ENCODE measurements at places on chromosomes 13 and 19. TPM values are rescaled to one million over a fixed set of nuclear protein-coding genes. Genes with fewer than 3 reads are reported as not detected.

The FFAR3 gene
- 2.7 TPM for polyA plus RNA-seq

The ETV2 gene
- 1.5 TPM for polyA plus RNA-seq

The LGALS14 gene
- not detected for polyA plus RNA-seq

The KLK6 gene
- polyA plus RNA-seq: not detected

The PSG11 gene
- not detected for polyA plus RNA-seq

The METTL21C gene
- not detected for polyA plus RNA-seq

The CACNA1A gene
- polyA plus RNA-seq: 20.4 TPM

The NLRP11 gene
- polyA plus RNA-seq: 0.09 TPM

The PSG1 gene
- not detected for polyA plus RNA-seq

The DENND1C gene
- polyA plus RNA-seq: 2.8 TPM

Measured in pancreas (tissue), 10 donors.